ENCODE measurements at places on chromosomes 2 and 18.

DNA sequence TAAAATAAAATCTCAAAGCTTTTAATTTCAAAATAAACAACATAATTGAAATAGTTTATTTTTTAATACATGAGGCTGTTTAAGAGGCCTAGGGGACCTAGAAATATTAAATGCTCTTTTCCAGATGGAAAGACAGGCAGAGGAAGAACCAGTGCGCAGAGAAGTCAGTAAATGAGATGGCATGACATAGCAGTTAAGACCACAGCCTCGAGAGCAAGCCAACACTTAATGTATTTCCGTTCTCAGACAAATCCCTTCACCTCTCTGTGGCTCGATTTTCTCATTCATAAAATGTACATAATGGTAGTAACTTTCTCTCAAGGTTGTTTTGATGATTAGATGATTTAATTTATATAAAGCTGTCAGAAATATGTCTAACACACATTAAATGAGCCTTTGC is 405.1 kb upstream of the CWC22 start:
- no peak for DNase-seq

- no peak for DNase-seq
These were observed 46.5 kb upstream of the NFU1 start for GRCh38 chr2:69483696-69484095.

DNA sequence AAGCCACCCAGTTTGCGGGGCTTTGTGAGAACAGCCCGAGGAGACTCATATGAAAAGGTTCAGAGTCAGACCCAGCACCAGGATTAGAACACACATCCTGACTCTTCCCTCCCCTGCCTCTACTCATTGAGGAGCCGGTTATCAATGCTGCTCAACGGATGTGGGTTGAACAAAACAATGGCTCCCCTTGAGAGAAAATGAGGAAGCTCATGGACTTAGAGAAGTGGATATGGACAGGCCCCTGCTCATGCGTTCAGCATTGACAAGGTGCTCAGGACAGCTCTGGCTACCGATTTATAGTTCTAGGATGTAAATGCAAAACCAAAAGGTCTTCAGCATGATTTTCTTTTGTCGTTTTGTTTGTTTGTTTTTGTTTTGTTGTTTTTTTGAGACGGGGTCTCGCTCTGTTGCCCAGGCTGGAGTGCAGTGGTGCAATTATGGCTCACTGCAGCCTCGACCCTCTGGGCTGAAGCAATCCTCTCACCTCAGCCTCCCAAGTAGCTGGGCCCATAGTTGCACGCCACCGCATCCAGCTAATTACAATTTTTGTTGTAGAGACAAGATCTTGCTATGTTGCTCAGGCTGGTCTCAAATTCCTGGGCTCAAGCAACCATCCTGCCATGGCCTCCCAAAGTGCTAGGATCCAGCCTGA is 32.0 kb upstream of the AGAP1 start:
- no peak for DNase-seq

DNA sequence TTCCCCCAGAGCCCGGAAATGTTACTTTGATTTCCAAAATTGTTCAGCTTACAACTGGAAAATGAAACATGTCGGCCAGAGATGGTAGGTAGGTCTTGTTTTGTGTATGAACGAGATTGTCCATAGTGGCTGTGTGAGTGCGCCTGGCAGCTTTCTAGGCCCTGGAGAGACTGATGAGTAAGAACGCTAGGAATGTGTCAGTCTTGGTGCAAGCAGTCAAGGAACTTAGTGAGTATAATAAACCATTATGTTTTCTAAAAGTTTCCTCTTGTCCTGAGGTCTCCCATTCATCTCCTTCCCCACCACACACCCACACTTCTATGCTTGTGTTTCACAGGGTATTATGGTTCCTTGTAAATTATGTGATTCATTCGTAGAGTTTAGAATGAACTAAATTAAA is 234.2 kb downstream of the CDH2 start:
- DNase-seq = no peak

DNA sequence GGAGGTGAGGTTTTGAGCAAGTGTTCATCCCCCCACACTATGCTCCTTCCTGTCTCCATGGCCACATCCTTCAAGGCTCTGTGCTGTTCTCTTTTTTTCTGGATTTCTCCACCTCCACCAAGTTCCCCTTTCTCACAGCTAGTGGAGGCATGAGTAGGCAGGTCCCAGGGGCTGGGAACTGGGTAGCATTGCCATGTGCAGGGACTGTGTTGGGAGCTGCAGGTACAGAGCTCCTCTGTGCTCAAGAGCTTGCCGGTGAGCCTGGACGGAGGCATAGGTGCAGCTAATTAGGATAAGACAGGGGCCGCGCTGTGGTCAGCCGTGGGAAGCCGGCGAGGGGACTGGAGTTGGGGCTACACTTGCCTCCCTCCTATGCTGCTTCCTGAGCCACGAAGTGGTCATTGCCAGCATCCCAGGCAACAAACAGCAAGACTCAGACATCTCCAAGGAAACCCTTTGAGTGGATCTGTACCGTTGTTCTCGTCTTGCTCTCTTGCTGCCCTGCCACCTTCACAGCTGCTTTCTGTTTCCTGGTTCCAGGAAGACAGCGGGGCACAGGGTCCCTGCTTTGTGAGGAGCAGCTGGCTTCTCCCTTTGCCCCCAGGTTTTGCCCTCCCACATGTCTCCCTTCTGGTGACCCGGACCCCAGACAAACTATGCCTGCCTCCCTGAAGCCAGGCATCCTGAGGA is 36.9 kb downstream of the ATOH8 start:
- DNase-seq = no peak

DNA sequence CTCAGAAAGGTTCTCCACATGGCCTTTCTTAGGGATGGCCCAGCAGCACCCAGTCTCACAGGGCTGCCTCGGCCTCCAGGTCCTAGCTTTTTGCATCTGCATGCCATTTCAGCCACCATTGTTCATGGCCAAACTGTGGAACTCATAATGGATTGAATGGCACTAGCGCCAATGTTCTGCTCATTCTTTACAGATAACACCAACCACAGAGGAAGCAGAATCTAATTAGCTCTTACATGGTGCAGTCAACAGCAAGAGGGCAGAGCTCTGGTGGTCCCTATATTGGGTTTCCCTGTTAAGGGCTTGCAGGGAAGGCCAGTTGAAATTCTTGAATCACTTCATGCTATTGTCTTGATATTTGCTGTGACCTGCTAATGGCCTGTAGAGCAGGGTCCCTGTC is 45.6 kb downstream of the ARL4C start:
- DNase-seq = no peak

DNA sequence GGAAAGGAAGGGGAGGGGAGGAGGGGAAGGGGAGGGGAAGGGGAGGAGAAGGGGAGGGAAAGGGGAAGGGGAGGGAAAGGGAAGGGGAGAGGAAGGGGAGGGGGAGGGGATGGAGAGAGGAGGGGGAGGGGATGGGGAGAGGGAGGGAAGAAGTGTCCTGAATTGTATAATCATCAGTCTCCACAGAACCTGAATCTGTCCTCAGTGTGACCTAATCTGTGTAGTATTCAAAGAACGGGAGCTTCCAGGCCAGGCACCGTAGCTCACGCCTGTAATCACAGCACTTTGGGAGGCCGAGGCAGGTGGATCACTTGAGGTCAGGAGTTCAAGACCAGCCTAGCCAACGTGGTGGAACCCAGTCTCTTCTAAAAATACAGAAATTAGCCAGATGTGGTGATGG is 41.1 kb upstream of the CCDC150 start:
- no peak for DNase-seq

GRCh38 chr2:52084759-52085158 is 1052.8 kb upstream of the NRXN1 start:
- no peak for DNase-seq

All from stimulated activated CD4-positive, alpha-beta T cell treated with anti-CD3 and anti-CD28 coated beads, Interleukin-1b, Interleukin-23, amount 100 ng/mL, for 4 hours (primary cell).